ENCODE measurements at places on chromosomes 1 and 21. TPM values are rescaled to one million over a fixed set of nuclear protein-coding genes. Genes with fewer than 3 reads are reported as not detected.

Gene SELP
- 7.9 TPM for total RNA-seq

Gene RALGPS2
- 41.2 TPM for total RNA-seq

Gene C1QB
- 201 TPM for total RNA-seq

Gene DCST1
- total RNA-seq = not detected

Gene IRF6
- 40.0 TPM for total RNA-seq

Gene SETSIP
- total RNA-seq = not detected

Gene PSRC1
- total RNA-seq = 4.3 TPM

Gene MFAP2
- total RNA-seq = 29.4 TPM

Gene TMPRSS15
- 2.6 TPM for total RNA-seq

Gene MSH4
- 0.24 TPM for total RNA-seq

Gene TIE1
- total RNA-seq = 17.1 TPM

Gene C1orf21
- 54.7 TPM for total RNA-seq

Gene RGS18
- total RNA-seq = 9.9 TPM
